Stimulated activated CD8-positive, alpha-beta memory T cell treated with anti-CD3 and anti-CD28 coated beads, Interleukin-4, amount 100 ng/mL, for 48 hours (primary cell): ENCODE measurements at places on chromosomes 11 and 22.

- no peak for DNase-seq
Observed at GRCh38 chr11:22785251-22785650, 44.4 kb downstream of the SVIP start.

DNA sequence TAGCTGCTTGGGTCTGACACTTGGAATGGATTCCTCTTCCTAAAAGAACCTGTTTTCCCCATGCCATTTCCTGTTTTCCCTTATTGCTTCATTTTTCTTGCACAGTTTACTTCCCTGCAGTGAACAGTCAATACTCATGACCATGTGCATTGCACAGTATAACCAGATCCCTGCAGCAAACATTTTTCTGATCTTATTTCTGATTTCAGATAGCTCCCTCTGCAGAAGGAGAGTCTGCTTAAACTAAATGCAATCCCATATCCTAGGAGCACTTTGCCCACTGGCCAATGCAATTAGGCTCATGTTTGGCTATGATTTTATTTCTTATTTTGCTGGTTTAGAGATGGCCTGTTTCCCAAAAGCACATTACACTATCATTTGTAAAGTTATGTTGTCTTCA is 96.7 kb upstream of the CD44 start:
- no peak for DNase-seq

- no peak for DNase-seq
Observed at GRCh38 chr11:96706761-96707160, 316.9 kb downstream of the JRKL start.

DNA sequence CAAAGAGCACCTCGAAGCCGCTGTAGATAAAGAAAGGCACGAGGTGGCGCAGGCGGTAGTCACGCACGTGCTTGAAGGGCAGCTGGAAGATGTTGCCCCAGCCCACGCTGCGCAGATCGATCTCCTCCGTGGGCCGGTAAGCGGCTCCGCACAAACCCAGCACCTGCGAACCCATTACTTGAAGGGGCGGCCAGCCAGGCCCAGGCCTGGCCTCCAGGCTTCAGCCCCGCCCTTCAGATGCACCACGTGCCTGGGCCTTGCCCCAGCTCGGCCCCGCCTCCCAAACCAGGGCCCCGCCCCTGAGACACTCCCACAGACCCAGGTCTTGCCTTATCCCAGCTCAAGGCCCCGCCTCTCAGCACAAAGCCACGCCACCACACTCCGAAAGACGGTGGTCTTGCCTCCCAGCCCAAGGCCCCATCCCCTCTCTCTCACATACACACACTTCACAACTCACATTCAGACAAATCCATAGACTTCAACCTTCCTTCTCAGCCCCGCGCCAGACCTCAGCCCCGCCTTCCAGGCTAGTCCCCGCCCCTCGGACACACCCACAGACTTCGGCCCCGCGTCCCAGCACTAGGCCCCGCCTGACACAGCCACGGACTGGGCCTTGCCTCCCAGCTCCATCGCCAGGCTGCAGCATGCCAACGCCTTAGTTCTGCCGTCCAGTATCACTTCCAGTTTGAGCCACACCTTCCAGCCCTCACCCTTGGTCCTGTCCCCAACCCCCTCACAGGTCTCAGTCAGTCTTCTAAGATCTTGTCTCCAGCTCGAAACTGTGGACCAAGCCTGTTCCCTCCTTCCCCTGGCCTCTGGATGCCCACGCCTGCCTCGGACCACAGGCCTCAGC is 7.0 kb downstream of the UNC93B1 start:
- peak; percentile 74 for DNase-seq

GRCh38 chr11:116732271-116733042 is 40.3 kb downstream of the BUD13 start:
- DNase-seq = peak; percentile 80

GRCh38 chr22:20783844-20784723 is 10.2 kb downstream of the SERPIND1 start:
- DNase-seq = peak; percentile 55

- DNase-seq = no peak
Observed at GRCh38 chr11:64996710-64997380, at the start of gene BATF2. Gene BATF2 (minus strand): TSS chr11:64996971. CDS start chr11:64996914, 57 bp downstream.

GRCh38 chr11:33651990-33652389 is 48.6 kb downstream of the C11orf91 start:
- DNase-seq = no peak

DNA sequence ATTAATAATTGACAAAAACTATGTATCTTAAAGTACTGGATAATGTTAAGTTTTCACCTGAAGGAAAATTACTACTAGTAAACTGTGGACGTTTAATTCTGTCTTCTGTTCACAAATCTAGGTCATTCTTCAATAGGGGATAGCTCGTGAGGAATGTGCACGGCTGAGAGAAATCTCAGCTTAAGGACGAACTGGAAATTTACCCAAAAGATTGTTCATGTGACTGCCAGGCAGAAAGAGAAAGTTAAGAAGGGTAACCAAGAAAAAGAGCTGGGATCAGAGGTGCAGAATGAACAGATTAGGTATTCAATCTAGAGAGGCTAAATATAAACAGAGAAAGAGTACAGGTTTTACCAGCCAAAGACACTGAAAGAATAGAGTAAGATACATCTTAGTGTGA is 245.3 kb downstream of the CASP12 start:
- no peak for DNase-seq

DNA sequence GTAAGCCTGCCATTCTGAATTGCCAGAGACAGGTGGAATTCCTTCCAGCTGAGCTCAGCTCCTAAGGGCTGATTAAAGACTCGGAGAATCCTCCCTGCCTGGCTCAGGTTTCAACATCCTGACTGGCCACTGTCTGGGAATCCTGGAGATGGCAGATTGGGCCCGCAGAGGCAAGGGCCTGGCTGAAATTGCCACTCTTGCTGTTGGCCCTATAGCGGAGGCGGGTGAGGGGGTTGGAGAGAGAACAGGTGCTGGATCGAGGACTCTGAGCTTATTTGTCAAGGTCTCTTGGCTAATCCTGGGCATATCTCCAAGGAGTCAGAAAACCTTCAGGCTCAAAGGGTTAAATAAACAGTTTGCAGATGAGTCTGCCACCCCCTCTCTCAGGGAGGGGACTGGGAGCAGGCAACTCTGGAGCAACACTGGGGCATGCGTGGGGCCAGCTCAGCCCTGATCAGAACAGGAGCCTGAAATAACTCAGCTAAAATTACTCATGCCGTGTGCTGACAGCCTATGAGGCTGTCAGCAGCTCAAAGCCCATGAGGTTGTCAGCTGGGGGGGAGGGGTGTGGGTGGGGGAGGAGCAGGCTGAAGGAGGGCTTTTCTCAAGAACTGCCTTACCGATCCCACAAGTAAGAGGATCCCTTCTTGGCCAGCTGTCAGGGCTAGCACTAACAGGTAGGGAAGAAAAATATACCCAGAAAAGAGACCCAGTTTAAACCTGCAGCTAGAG is 14.7 kb upstream of the MFRP start:
- DNase-seq = peak; percentile 74

DNA sequence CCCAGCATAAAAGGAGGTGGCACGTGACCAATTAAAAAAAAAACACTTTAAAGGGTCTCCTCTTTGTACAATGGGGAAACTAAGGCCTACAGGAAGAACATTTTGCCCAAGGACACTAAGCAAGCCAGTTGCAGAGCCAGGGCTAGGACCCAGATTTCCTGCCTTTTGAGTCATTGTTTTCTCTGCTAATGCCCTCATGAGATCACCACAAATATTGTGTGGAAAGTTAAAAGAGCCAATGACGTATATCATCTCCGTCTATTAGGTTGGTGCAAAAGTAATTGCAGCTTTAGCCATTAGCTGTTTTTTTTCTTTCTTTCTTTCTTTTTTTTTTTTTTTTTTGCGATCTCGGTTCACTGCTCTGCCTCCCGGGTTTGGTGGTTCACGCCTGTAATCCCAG is 24.1 kb upstream of the LRRC32 start:
- no peak for DNase-seq

GRCh38 chr11:22828373-22828772 is 1.2 kb downstream of the SVIP start:
- no peak for DNase-seq

DNA sequence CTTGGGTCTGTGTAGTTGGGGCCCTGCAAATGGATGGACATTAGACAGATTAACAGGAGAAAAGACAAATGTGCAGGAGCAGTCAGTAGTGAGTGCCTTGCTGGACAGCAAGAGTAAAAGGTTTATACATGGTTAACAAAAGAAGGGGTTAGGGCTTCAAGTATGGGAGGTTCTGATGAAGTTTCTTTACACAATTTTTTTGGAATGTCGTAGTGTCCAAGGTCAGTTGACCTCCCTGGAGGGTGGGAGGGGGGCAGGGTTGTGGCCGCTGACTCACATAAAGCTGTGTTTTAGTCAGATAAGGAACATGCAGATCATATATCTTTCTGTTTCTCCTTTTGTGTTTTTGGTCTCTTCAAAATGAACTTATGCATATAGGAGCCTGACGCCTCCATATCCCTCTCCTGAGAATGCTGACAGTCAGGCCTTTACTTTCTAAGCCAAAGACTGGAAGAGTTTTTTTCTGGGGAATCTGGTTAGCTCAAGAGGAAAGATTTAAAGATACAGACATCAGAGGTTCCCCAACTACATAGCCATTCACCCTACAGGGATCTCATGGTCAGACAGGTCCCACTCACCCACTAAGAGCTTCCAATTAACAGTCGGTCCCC is 134.3 kb downstream of the NECTIN1 start:
- DNase-seq = no peak

- DNase-seq = no peak
Observed at GRCh38 chr11:45217991-45218390, 68.2 kb downstream of the SYT13 start.

- no peak for DNase-seq
Observed at GRCh38 chr11:125407046-125407445, 89.0 kb downstream of the FEZ1 start.

DNA sequence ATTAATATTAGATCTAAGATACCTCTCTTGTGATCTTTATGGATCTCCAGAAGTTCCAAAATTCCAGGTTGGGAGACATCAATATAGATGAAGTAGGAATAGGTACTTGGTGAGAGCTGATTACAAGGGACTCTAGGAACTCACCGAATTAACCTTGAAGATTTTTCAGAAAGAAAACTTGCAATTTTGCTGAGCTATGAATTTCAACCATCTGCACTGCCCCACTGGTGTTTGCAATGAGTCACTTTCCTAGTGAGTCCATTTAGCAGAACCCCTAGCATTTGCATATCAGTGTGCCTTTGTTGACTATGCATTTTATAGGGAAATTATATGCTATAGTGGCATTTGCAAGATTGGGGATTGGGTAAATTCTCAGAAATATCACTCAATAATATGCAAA is 122.0 kb downstream of the CTNND1 start:
- DNase-seq = no peak

DNA sequence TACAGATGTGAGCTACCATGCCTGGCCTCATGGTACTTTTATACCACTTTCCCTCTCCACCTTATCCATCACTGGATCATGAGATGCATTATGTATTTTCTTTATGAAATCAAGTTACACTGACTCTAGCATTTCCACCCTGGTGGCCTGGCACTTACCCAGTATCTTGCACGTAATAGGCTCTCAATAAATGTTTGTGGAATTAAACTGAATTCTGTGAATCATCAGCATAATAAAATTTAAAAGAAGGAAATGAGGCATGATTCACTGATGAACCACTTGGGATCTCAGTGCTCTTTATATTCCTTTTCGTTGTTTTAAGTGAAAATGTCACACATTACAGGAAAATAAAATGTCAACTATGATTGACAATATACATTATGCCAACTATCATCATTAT is 25.1 kb downstream of the ADM start:
- no peak for DNase-seq

- no peak for DNase-seq
Observed at GRCh38 chr22:40014667-40015248, 20.0 kb downstream of the FAM83F start.

DNA sequence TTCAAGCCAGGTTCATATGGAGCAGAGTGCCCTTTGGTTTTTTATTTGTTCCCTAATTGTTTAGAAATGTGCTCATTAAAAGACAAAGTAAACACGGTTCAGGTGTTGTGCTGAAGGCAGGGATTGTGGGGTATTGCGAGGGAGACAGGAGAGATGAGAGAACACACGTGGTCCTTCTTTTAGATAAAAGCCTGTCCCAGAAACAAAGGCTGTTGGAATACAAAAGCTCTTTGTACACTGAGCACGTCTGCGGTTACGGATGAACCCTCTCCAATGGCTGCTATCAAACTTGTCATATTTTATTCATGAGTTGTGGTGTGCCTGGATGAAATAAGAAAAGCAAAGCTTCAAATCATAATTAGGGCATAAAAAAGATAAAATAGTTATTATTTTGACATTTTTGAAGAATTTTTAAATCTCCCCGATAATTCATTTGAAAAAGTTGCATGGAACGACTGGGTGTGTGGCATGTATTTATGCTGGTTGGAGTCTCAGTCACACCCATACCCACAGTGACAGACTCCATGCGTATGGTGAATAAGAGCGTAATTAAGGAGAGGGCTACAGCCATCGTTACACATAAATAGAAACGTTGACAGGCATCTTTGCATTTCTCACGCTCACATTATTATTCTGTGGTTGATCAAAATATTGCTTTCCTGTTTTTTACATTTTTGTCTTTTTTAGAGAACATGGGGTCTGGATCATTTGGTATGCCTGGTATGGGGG is 92.9 kb downstream of the NELL1 start:
- DNase-seq = no peak

DNA sequence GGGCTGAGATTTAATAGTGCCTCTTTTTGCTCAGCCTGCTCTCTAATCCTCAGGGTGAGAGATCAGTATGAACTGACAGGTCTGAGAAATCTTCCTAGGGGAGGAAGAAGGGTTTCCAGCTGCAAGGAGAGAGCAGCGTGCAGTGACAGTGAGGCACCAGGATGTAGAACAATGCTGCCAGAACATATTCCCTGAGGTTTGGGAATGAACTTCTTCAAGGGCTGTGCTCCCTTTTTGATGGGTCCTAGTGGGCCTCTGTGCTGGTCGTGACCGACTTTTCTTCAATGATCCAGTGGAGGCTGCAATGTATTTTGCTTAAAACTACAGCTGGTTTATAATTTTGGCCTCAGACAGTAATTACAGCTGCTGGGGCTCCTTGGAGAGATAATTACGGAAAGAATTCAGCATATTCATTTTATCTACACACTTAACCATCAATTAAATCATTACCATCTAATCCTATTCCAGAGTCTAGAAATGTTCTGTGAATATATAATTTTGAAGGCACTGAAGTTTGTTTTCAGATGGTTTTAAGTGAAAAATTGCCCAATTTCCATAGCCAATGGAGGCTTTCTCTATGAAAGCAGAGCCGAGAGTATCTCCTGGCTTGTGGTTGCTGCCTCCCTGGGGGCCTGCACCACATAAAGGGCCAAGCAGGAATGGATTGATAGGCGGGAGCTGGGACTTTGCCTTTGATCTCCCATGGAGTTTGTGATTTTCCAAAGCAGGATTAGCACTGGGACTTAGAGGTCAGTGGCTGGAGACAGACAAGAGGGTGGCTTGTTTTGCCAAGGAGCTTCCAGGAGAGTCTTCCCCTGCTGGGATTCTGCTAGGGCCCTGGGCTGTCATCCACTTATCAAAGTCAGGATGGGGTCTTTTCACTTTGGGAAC is 41.0 kb upstream of the OLFML1 start:
- no peak for DNase-seq

GRCh38 chr22:27842669-27843431 is 41.3 kb upstream of the MN1 start:
- no peak for DNase-seq
